ENCODE measurements at places on chromosomes 7 and 10.

DNA sequence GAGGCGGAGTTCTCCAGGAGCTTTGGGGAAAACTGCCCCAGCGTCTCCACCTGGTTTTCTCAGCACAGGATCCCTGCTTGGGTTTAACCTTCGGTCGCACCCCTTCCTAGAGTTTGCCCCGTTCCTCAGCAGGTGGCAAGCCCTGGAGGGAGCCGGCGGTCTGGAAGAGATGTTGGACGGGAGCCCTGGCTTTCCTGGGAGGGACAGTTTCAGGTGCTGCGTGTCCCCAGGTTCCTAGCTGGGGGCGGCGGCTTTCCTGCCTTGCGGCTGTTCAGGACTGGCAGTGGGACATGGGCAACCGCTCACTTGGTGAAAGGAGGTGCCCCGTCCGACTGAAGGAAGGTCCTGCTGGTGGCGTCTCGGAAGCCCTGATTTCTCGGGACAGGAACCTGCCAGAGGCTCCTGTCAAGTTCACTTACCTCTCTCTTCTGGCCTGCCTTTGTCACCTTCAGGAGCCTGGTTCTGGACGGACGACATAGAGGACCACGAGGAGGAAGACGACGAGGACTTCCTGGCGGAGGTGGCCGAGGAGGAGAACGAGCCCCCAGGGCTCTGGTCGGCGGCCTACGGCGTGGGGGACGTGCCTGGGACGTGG, 14.8 kb downstream of the ZNF316 start:
- DNase-seq: no peak

- no peak for DNase-seq
Measured at GRCh38 chr10:52484206-52485065, 170.4 kb downstream of the DKK1 start.

DNA sequence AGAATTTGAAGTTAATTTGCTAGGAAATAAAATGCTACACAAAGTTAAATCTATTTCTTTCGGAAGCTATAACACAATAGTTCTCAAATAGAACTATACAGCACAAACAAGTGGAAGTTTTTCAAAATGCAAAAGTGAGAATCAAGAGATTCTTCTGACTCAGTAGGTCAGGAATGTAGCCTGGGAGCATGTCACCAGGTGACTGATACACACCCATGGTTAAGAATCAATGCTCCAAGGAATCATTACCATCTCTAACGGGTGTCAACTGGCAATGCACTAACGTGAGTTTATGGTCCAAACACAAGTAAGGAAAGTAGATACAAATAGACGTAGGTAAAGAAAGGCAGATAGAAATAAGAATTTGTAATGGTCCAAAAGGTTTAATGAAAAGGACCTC, 170.5 kb downstream of the SRPK2 start:
- DNase-seq: peak; percentile 75

- peak; percentile 42 for DNase-seq
Measured at GRCh38 chr7:2478399-2478785, 2.2 kb upstream of the GRIFIN start.

- DNase-seq: no peak
Measured at GRCh38 chr7:121385800-121386179, 10.3 kb downstream of the FAM3C start.

DNA sequence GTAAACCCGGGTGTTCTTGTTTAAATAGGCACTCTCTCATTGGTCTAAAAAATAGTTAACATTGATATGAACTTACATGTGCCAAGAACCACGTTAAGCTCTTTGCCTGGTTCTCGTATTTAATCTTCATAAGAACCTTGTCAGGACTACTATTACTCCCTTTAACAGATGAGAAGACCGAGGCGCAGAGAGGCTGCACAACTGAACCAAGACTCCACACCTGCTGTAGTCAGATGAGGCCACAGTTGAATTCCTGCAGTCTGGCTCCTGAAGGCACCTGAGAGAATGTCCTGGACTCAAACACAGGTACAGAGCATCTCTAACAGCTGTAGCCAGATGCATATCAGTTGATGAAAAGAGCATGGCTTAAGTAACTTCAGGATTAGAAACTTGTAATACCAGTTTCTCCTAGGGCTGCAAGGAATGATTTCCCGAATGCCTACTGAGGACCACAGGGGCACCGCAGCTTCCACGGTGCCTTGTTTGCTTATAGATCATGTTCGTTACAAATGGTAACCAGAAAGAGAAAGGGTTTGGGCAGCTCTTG, 9.5 kb downstream of the DDC start:
- no peak for DNase-seq

DNA sequence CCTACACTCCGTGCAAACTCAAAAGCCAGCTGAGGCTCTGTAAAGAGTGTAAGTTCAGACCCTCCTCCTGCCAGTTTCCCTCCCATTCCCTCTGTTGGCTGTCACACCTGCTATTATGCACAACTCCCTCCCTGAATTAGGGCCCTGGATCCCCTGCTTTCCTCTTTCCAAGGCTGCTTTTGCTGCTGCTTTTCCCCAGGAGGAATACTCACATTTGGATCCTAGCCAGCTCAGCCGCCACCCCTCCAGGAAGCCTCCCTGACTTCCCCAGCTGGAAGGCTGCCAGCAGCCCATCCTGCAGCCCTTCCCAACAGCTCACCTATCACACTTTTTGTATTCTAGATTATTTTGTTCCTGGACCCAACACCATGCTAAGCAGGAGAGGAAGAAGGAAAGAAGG, 40.9 kb upstream of the WDR11 start:
- no peak for DNase-seq

GRCh38 chr10:20237586-20237985, 421.4 kb downstream of the PLXDC2 start:
- no peak for DNase-seq

DNA sequence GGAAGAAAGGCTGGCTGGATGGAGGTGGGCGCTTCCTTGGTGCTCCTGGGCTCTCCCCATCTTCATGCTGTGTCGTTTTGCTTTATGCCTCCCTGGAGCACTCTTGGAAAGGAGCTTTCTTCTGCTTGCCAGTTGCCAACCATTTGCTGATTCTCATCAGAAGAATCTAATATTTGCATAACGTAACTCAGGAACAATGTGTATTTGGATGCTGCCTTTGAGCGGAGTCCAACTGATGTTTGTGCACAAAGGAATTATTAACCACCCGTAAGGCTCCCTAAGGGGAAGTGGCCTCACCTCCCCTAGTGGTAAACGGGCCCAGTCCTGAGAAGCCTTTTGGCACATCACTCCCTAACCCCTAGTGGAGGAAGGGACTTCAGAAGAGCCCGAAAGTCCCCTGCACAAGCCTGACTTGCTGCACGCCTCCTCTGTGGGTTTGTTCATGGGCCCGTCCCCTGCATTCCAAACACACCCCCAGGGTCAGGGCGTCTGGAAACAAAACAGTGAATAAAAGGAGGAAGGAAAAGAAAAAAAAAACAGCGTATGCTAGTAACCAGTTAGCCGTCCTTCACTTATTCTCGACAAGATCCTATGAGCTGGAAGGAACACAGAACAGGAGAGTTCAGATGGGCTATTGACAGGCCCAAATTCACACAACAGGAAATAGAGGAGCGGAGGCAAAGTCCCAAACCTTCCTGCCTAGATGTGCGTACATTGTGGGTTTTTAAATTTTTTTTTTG, 602.2 kb downstream of the LRMDA start:
- no peak for DNase-seq

GRCh38 chr10:104581884-104582601, 59.0 kb upstream of the SORCS3 start:
- no peak for DNase-seq

DNA sequence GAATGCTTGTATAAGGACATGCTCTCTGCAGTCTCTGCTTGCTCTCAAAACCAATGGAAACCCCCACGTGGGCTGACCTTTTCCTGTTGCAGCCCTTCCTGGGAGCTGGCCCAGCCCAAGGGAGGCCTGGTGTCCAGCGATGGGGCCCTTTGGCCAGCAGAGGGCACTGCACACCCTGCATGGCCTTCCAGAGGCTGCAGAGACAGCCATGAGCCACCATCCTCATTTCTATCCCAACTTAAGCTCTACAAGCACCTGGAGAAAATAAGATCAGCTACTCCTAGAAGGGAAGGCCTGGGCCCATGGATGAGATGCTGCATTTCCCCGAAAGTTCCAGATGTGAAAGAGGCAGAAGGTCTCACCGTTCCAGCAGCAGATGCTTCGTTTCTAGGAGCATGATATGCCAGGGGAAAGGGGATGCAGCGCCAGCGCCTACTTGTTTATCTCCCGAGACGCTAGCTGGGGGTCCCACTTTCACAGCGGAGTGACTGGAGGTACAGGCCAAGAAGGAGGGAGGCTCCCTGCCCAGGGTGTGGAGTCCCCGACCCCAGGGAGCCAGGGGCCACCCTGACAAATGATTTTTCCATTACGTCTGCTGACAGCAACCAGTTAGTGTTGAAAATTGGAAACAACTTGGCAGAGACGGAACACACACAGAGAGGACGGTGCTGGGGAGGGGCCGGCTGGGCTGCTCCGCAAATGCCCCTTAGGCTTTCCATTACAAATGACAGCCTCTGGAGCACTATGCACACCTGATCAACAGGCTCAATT, 106.4 kb downstream of the ZRANB1 start:
- peak; percentile 87 for DNase-seq

- no peak for DNase-seq
Measured at GRCh38 chr10:51048792-51049191, 25.5 kb upstream of the PRKG1 start.

- no peak for DNase-seq
Measured at GRCh38 chr7:20121404-20121803, 95.8 kb downstream of the MACC1 start.

DNA sequence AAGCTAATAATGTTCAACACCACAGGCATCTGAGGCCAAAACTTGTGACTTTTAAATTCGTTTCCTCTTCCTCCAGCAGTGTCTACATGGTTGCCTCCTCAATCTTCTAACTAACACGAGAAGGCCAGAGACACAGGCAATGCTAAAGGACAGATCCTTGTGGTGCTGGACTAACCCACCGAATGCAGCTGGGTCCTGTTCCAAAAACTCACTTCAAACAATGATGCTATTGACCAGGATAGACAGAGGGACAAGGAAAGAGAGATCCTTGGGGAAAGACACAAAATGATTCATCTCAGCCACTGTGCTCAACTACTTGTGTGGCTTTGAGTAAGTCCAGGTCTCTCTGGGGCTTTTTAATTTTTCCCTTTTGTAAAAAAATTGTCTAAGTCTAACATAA, 107.6 kb downstream of the KCNMA1 start:
- DNase-seq: no peak

- DNase-seq: no peak
Measured at GRCh38 chr7:116464375-116464774, 35.2 kb upstream of the CAV2 start.

DNA sequence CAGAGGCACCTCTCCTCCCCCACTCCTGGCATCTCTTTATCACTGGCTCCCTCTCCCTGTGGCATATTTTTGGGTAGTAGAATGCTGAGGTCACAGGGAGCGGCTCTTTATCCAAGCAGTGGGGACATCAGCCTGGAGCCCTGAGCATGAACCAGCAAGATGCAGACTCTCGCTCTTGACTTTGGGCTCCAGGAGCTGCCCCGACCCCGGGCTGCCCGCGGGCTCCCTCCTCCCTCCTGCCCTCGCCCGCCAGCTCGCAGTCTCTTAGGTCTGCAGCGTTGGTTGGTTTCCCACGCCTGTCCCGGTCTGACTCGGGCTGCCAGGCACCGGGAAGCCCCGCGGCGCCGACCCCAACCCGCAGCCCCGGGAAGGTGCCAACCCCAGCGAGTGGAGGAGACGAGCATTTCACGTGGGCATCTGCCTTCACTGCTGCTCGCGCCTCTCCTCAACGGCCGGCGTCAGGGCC, 1.3 kb downstream of the INSYN2A start:
- no peak for DNase-seq

GRCh38 chr10:117533507-117534281, 8.9 kb upstream of the EMX2 start:
- DNase-seq: no peak

GRCh38 chr7:86706406-86706805, 62.7 kb downstream of the GRM3 start:
- no peak for DNase-seq

- peak; percentile 63 for DNase-seq
Measured at GRCh38 chr10:123582084-123582989, 83.8 kb upstream of the GPR26 start.

- no peak for DNase-seq
Measured at GRCh38 chr7:83337050-83337449, 174.4 kb upstream of the PCLO start.

DNA sequence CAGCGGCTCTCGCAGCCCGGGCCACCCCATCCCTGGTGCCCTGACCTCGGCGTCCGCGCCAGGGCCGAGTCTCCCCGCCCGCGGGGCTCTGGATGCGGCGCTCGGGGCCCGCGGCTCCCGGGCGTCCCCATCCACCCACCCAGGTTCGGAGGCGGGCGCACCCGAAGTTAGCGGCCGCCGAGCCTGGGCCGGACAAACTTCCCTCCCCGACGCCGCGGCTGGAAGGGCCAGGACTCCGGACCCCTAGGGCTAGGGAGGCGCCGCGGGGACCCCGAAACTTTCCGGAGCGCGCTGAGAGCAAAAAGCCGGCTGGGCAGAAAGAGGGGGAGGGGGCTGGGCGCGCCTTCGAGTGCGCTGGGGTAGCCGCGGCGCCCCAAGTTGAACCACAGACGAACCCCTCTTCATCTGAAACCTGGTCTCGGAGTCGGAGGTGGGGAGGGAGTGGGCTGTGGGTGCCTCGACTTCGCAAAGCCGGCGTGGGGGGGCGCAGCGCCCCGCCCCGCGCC, 3.7 kb upstream of the ELFN1 start:
- no peak for DNase-seq

DNA sequence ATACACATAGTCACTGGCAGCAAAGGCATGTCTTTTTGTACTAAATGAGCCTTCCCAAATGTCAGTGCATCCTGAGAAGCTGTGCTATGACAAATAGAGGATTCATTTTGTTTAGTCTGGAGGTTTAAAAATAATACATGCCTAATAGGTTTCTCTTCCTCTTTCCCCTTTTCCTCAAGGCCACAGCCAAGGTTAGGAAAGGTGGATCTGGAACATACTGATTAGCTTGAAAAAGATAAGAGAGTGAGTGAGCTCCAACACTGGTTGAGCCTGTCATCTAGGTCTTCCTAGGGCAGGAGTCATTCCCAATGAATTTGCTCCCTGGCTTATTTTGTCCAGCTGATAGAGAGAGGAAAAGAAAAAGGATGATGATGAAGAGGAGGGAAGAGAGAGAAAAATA, 14.4 kb upstream of the SP4 start:
- no peak for DNase-seq

DNA sequence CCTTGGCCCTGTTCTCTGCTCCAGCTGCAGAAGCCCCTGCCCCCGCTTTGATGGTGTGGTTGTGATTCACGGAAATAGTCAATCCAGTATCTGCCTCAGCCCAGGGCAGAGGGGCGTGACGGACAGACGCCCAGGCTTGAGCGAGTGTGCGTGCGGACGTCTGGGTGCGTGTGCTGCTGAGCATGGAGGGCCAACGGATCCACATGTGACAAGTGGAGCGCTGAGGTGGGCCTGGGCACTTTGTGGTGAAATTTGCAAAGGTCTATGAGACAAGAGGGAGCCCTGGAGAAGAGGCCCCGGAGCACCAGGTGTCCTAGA, 94.4 kb downstream of the WDR37 start:
- DNase-seq: no peak

DNA sequence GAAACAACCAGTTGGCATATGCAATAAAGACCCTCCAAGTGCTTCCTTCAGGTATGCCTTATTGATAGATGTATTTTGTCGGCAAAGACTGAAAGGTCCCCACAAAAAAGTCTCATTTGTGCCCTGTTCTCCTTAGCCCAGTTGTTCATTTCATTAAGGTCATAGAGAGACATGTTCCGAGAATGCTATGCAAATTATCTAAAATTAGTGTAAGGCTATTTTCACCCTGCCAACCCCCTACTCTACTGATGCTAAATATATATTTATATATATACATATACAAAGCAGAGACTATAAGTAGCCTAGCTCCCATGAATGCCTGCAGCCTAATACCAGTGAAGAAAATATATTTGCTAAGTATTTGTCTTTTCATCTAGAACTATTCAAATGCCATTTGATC, 96.7 kb upstream of the ADO start:
- DNase-seq: no peak
